Ecto neural progenitor cell (in vitro differentiated cells): ENCODE measurements at places on chromosomes 7 and 10.
A peak's percentile ranks its signal among the peaks of the same experiment; 100 is the strongest.

GRCh38 chr7:38310591-38311101 is 37.2 kb upstream of the TARP start:
- DNase-seq = no peak

- DNase-seq = no peak
Measured at GRCh38 chr7:114548081-114548980, 133.7 kb downstream of the FOXP2 start.

DNA sequence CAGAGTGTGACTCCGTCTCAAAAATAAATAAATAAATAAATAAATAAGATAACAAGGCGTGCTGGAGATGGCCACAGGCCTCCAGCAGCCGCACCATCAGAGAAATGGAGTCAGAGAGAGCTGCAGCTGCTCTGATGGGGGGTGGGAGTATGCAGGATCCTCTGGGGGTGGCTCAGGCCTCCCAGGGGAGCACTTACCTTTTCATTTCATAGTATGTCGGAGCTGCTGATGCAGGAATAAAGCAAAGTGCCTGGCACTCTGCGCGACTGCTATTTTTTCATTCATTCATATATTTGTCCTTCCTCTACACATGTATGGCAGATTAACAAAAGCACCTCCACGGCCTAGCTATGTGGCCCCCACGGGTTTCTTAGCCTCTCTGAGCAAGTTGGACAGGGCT is 175.9 kb downstream of the CUX1 start:
- no peak for DNase-seq

DNA sequence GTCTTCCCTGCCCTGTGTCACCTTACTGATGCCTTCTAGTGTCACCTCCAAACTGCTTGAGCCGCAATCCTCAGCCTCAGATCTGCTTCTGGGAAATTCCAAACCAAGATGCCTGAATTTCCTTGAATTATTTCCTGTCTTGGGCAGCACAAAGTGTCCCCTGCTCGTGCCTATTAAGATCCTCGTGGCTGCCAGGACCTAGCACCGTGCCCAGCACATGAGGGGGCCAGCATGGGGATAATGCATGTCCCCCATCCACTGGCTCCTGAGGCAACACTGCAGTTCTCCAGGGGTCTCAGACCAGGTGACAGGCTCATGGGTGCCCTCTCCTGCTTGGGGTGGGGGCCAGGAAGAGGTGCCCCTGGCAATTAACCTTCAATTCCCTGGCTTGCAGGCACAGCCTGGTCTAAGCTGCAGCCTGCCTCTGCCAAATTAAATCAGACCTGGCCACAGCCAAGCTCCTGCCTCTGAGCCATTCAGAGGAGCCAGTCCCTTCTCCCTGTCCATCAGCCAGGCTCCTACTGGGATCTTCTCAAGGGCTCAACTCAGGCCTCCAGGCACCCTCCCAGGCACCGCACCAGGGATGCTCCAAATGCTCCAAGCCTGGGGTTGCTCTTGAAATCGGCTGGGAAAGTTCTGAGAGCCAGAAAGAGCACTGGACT is 146.6 kb downstream of the SH3PXD2A start:
- no peak for DNase-seq

DNA sequence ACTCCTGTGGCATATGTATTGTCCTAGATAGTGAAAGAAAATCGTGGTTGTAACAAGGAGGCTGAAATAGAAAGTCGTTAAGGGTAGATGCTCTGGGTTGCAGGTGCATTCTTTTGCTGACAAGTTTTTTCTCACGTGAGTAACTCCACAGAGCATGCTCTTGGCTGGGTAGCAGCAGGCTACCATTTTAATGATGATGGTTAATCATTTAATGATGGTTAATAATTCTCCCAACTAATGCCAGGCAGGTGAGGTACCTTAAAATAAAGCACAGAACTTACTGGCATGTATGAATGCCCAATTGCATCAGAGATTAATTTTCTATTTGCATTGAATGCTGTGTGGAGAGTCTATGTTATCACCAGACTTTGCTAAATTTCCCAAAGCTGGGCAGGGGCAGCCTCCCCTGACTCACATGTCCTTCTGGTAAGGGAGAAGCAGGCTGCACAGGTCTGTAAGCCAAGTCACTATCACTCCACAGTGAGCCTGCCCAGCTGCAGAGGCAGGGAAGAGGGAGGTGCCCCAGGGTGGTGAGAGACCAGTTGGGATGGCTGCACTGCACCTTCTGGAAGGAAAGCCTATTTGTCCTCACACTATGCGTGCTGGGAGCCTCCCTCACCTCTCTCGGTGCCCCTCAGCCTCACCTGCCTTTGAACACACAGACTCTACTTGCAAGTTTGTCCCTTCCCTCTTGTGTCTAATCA is 287.0 kb upstream of the IGFBP3 start:
- DNase-seq = peak; percentile 23

DNA sequence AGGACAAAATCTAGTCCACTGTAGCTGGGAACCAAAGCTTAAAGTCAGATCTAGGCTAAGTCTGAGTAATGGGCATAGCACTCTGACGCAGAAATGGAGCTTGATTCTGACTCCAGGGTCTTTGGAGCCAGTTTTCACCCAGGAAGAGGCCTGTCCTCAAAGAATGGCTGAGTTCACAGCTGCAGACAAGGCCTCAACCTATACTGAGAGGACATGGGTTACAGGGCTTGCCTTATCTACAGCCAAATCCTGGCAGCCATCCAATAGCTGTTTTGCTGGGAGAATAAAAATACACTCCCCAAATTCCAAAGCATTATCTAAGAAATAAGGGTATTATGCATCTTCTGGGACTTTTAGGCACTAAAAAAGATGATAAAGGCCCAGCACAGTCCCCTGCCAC is 154.8 kb downstream of the RAPGEF5 start:
- no peak for DNase-seq

- DNase-seq = no peak
Measured at GRCh38 chr7:158204453-158204852, 383.2 kb downstream of the PTPRN2 start.

- no peak for DNase-seq
Measured at GRCh38 chr7:108127461-108127860, 2.7 kb downstream of the LAMB4 start.

DNA sequence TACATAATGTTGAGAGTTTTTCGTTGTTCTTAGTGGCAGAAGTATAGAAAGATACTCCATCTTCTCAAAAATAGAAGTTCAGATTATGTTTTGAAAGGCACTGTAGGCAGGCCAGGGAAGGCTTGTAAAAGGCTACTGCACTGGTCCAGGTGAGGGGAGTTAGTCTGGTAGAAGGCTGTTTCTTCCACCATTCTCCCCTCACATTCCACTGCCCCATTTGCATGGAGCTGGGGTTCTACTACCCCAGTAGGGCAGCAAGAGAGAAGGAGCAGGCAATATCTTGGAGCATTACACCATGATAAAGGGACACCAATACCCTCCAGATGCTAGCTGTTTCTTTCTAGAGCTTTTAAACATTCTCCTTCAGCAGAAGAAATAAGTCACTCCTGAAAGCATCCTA is 16.5 kb upstream of the SGMS1 start:
- DNase-seq = no peak

DNA sequence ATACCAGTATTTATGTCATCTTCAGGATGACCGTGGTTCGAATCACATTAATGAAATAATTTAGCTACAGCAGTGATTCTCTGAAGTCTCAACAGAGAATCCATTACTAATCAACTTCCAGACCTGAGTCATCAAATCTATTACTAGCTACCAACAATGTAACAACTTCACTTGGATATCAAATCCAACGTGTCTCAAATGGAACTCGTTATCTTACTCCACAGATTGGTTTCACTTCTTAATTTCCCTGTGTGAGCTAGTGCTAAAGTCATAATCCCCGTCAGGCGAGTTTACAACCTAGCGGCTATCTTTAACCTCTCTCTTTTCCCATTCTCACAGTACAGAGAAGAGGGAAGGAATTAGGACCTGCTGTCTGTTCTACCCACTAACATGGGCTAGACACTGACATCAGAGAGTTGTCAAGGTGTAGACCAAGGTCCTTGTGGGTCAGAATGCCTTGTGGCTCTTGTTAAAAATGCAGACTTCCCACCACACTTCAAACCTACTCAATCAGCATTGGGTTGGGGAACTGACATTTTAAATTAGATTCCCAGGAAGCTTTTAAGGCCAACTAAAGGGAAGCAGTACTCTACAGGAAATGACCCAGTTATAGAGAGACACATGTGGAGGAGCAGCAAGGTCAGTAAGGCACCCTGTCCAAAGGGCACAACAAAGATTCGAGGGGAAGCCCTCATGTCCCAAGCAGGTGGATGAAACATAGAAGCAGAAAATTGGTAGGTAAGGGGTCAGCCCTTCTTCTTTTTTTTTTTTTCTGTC is 57.3 kb upstream of the GSAP start:
- no peak for DNase-seq

- DNase-seq = no peak
Measured at GRCh38 chr7:25583621-25584020, 355.3 kb upstream of the NPVF start.

- no peak for DNase-seq
Measured at GRCh38 chr7:77606562-77606961, 69.5 kb downstream of the PTPN12 start.

DNA sequence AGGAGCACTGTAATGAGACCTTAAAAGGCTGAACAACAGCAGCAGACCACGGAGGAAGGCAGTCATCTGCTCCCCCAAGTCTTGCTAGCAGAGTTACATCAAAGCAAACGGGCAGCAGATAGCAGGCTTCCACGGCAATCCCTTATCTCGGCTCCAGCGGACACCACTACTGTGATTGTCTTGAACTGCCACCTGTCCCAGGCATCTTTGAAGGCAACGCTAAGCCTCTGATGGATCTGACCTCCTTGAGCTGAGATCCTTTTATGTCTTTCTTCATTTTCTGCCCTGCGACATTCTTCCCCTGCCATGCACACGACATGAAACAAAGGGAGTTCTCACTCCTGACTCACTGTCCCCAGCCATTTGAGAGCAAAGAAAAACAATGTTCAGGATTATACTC is 111.7 kb downstream of the GLI3 start:
- no peak for DNase-seq

- no peak for DNase-seq
Measured at GRCh38 chr7:47548546-47548945, 33.4 kb downstream of the TNS3 start.

GRCh38 chr10:69172241-69172982 is 7.6 kb upstream of the SUPV3L1 start:
- DNase-seq = no peak

GRCh38 chr7:9645756-9646155 is 1212.3 kb downstream of the NXPH1 start:
- no peak for DNase-seq

GRCh38 chr10:51892965-51893658 is 193.7 kb upstream of the CSTF2T start:
- DNase-seq = peak; percentile 54

DNA sequence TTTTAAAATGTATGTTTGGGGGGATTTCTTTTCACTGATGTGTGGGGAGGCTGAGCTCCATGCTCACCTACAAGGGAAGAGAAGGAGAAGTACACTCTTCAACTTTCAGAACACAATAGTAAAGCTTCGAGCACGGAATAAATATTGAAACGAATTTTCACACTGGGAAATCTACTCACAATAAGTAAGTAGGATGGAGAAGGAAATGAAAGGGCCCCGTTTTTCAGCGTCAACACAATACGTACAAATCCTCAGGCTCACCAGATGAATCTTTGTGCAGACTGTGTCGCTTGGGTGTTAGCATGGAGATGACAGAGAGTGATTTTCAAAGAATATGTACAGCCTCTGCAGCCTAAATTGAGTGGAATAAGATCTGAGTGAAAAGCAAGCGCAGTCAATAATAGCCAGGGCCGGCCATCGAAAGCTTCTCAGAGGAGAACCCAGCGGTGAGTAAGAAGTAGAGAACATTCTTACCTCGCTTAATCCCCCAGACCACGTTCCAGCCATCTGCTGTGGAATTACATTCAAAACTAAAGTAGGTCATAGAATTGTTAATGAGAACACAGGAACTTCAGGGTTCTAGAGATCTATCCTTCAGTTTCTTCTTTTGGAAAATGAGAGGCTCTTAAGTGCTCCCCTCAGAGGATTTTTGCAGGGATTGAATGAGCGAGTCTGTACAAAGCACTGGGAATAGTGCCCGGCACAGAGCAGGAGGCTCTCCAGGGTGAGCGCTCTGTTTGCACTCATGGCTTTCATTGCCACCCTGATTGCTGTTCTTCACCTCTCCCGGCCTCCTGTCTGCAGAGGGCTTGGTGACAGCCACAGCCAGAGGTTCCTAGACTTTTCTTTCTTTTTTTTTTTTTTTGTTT is 292.8 kb downstream of the SFMBT2 start:
- no peak for DNase-seq

DNA sequence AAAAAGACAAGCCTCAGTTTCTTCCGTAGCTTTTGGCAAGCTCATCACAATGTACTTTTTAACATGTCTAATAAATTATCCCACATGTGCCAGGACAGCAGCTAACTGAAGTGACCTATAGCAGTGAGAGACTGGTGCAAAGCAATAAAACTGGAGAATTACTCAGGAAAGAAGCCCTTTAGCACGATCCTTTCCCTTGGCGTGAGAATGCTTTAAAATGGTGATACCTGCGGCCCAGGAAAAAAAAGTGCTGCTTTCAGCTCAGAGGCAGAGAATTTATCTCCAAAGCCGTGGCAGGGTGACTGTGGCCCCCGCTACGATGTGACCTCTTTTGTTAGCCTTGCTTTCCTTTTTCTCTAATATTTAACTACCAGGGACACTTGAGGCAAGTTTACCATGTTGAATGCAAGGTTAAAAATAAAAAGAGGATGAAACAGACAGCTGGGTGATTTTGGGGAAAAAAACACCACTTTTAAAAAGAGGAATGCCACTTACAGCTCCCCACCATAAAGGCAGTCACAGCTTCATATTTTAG is 184.0 kb downstream of the FANK1 start:
- no peak for DNase-seq

- DNase-seq = no peak
Measured at GRCh38 chr10:68633816-68634466, 73.8 kb downstream of the TET1 start.

DNA sequence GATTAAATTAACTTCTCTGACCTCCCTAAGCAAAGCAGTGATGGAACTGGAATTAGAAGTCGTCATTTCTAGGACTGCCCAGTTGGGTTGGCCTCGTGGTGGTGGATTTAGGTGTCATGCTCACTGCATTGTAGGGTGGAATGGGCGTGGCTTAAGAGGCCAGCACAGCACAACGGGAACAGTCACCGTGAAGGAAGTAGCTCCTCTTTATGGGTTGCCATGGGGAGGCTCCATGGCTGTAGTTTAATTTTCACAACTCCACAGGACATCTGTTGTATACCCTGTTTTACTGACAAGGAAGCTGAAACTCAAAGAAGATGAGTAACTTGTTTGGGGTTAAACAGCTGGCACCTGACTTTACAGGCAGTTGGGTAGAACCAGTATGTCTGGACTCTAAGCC is 208.3 kb downstream of the CELF2 start:
- DNase-seq = no peak

DNA sequence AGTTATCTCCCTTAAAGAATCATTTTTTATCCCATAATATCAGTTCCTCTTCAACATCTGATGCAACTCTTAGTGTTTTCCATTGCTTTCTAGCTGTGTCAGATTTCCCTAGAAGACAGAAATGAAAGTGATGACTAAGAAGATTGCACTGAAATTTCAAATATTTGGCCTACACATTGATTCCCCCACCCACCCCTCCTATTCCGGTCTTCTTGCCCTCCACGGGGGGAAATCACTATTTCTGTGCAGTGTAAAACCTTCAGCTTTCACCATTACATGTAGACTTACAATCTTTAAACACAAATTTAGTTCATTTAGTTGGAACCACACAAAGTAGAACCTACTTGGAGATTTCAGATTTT is 63.7 kb upstream of the IL6 start:
- no peak for DNase-seq
